ENCODE measurements at places on chromosomes 3 and 15.

DNA sequence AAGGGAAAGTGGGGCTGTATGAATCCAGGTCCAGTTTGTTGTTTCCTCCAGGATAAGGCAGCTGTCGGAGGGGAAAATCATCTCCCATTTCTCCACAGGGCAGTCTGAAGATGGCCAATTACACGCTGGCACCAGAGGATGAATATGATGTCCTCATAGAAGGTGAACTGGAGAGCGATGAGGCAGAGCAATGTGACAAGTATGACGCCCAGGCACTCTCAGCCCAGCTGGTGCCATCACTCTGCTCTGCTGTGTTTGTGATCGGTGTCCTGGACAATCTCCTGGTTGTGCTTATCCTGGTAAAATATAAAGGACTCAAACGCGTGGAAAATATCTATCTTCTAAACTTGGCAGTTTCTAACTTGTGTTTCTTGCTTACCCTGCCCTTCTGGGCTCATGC is 911 bp downstream of the CCRL2 start:
- no peak overlapping the region for H3K27ac ChIP-seq
- no peak overlapping the region for H3K4me3 ChIP-seq
- H3K4me1 ChIP-seq = peaks cover 5% of the 10 kb centered on the region
- DNase-seq = no peak
- no peaks in the 10 kb centered on the region for H3K36me3 ChIP-seq
- no peaks in the 10 kb centered on the region for H3K27me3 ChIP-seq

- DNase-seq = peak; percentile 94
- peak within 1 kb of the TSS; percentile 87 for H3K4me3 ChIP-seq
- H3K27ac ChIP-seq = peak within 1 kb of the TSS; percentile 75
- no peaks in the 10 kb centered on the region for H3K27me3 ChIP-seq
- H3K36me3 ChIP-seq = peaks cover 2% of the 10 kb centered on the region
Measured at GRCh38 chr3:129121792-129122411, at the start of gene RAB43. RAB43 (minus strand) TSS chr3:129121804; CDS start chr3:129121489, 315 bp downstream.

- H3K36me3 ChIP-seq = no peaks in the 10 kb centered on the region
- H3K4me3 ChIP-seq = no peak overlapping the region
- H3K4me1 ChIP-seq = no peaks in the 10 kb centered on the region
- H3K27ac ChIP-seq = no peak overlapping the region
- no peaks in the 10 kb centered on the region for H3K27me3 ChIP-seq
Measured at GRCh38 chr3:175108613-175109151, 249.5 kb downstream of the NAALADL2 start.

- H3K4me3 ChIP-seq = no peak overlapping the region
- DNase-seq = no peak
- no peaks in the 10 kb centered on the region for H3K27me3 ChIP-seq
- H3K4me1 ChIP-seq = peaks cover 9% of the 10 kb centered on the region
- no peaks in the 10 kb centered on the region for H3K36me3 ChIP-seq
Measured at GRCh38 chr3:2826036-2826435, 284.1 kb downstream of the IL5RA start.

GRCh38 chr15:62046078-62046743 is 14.0 kb downstream of the VPS13C start:
- peaks cover 3% of the 10 kb centered on the region for H3K36me3 ChIP-seq
- H3K4me3 ChIP-seq = no peak overlapping the region
- no peaks in the 10 kb centered on the region for H3K4me1 ChIP-seq
- H3K27me3 ChIP-seq = no peaks in the 10 kb centered on the region
- no peak for DNase-seq

DNA sequence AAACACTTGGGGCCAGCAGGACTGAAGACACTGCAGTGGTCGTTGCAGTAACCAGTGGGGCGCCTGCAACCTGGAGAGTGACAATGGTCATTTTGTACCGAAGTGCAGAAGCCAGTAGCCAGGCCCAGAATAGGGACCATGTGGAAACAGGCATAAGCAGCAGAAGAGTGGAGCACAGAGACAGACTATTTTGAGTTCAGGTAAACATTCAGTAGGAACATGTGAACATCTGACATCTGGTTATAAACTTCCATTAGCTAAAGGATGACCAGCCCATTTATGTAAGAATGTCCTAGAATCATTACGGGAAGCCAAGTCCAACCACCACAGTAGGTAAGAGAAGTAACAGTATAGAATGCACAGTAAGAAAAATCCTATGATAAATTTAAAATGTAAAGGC is 32.4 kb upstream of the TKT start:
- DNase-seq = no peak
- H3K4me1 ChIP-seq = peaks cover 27% of the 10 kb centered on the region
- no peak overlapping the region for H3K4me3 ChIP-seq
- H3K27me3 ChIP-seq = no peaks in the 10 kb centered on the region
- peaks cover 8% of the 10 kb centered on the region for H3K36me3 ChIP-seq

DNA sequence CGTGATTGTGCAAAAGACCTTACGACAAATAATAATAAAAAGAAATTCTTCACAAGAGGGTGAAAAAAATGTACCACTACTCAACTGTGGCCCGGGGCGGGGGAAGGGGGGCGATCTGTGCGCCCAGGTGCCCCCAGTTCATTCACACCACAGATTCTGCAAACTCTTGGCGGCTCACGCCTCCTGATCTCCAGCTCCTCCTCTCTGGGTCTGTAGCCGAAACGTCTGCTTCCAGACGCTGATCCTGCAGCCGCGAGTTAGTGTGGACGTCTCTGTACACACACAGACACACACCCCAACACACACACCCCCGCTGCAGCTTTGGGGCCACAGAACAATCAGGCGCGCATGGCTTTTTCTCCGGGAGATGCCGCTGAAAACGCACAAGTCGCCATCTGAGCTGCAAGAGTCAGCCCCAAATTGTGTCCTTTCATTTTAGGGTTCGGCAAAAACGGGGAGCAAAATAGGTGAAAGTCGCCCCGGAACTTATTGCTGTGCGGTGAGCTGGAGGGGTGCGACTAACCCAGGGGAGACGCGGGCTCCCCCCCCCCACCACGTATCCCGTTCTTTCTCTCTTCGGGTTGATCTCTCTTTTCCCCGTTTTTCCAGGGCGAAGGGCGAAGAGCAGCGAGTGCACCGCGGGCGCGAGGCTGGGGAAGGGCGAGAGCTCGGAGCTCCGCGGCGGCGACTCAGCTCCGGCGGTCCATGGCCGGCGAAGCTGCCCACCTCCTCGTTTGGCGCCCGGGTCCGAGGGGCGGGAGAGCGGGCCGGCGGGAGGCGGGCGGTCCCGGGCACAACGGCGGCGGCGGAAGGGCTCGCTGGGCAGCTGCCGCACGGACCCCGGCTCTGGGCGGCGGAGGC is 505 bp upstream of the WNT5A start:
- DNase-seq = peak; percentile 35
- H3K4me3 ChIP-seq = peak overlapping the region; percentile 90

DNA sequence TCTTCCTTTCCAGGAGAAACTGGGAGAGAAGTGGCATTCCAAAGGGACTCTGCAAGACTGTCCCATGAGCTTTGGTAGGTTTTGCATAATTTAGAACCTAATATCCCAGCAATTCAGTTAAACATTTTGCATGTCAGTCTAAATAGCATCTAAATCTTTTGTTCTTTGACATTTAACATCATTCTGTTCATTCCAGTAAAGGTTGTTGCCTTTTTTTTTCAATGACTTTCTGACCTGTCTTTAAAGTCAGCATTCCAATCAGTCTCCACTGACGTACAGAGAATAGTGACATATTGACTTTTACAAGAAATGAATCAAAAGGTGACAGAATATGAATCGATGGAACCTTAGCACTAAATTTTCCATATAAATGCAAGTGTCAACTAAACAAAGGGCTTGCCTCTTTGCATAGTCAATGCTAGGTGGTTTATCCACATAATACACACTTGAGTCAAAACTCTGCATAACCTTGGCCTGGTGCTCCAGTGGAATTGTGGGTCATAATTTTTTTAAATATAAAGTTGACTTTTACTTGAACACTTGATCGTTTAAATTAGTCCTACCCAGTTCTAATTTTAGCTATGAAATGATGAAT is 370.1 kb downstream of the CNTN6 start:
- no peak overlapping the region for H3K27ac ChIP-seq
- no peak for DNase-seq
- no peak overlapping the region for H3K4me3 ChIP-seq
- H3K4me1 ChIP-seq = peaks cover 6% of the 10 kb centered on the region

GRCh38 chr15:101001056-101001455 is 81.9 kb downstream of the LRRK1 start:
- H3K4me1 ChIP-seq = peaks cover 10% of the 10 kb centered on the region
- peaks cover 37% of the 10 kb centered on the region for H3K27me3 ChIP-seq
- DNase-seq = no peak
- H3K27ac ChIP-seq = no peak overlapping the region
- peaks cover 3% of the 10 kb centered on the region for H3K36me3 ChIP-seq
- H3K4me3 ChIP-seq = no peak overlapping the region

DNA sequence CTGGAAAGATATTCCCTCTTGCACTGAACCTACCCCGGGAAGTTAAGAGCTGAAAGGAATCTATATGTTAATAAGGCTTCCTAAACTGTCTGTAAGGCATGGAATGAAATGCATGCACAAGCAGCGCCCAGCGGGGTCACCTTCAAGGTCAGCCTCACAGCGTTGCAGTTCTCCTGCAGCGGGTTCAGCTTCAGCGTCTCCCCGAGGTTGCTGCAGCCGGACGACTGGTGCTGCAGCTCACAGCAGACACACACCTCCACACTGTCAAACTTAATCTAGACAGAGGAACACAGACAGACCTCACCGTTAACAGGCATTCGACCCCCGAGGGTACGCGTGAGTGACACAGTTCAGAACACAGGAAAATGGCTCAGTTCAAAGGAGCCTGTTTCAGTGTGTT is 73.3 kb downstream of the NSMCE3 start:
- no peak overlapping the region for H3K4me3 ChIP-seq
- H3K27me3 ChIP-seq = no peaks in the 10 kb centered on the region
- DNase-seq = peak; percentile 15
- H3K27ac ChIP-seq = no peak overlapping the region

Data from neural crest cell (in vitro differentiated cells).